Stimulated activated CD4-positive, alpha-beta T cell treated with anti-CD3 and anti-CD28 coated beads, Interleukin-1b, Interleukin-23, amount 100 ng/mL, for 1 hour (primary cell): ENCODE measurements at places on chromosomes 11 and 22.

- no peak for DNase-seq
Observed at GRCh38 chr11:91219535-91219934, 996.7 kb upstream of the CHORDC1 start.

DNA sequence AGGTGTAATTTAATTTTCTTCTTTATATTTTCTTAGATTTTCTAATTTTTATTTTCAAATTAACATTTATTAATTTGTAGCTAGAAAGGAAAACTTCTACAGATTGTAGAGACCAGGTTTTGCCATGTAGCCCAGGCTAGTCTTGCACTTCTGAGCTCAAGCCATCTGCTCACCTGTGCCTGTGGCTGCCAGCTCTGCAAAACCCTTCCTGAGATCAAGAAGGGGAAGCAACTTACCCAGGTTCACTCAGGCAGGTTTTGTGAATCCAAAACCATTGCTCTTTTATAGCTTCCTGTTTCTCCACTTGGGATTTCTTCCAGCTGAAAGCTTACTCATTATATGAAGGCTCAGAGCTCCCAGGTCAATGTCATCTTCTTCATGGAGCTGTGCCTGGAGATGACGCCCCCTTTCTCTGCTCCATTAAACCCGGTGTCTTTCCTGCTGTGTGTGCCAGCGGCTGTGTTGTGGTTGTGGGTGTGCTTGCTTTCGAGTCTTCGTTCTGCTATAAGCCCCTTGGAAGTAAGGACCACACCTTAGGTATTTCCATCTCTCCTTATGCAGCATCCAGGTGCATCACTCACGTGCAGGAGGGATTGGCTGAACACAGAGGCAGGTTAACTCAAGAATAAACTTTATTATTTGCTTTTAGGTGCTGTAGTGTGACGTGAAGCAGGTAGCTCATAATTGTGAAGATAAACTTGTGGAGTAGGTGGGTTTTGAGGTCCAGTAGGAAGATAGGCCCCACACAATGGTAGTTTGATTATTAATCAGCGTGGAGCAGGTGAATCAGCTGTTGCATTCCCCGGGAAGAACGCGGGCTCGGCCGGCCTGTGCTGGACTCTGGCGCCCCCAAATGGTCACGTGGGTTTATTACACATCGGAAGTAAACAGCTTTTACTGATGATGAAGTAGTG, 42.2 kb upstream of the INCENP start:
- DNase-seq: peak; percentile 60

GRCh38 chr11:2186669-2187279, 15.2 kb upstream of the TH start:
- DNase-seq: peak; percentile 30

GRCh38 chr11:6845383-6845782, at the start of gene OR10A5:
TSS of gene OR10A5 (plus strand) at chr11:6845683. CDS start at chr11:6845683, 0 bp downstream.
- DNase-seq: no peak

DNA sequence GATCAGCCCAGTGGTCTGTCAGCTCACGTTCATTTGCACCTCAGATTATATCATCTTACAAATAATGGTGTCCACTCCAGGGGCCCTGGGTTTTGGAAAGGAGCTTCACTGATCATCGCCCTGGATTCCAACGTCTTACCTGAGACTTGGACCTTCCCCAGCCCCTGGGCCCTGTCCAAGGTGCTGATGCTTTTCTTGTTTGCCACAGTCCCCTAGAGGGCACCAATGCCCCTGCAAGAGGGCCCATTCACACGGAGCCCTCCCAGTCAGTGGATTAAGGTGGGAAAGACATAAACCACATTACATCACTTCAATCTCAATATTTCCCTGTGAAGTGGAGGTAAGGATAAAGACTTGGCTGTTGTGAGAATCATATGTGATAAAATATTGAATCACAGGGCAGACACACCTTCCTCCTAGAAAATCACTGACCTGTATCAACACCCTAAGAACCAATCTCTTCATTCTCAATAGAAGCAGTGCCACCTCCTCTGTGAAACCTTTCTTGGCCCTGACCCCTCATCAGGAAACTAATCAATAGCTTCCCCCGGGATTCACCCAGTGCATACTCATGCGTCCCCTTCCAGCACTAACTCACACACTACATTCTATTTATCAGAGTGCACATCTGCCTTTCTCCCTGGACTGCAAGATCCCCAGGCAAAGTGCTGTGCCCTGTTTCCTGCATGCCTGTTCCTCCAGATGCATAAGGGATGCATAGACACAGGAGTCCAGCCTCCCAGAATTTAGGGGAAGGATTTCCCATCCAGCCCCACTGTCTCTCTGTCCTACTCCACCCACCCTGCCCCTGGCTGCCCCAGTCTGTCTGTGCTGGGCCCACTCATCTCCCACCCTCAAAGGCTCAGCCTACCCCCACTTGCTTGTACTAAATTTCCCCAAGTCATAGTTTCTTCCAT, 167.0 kb downstream of the BUD13 start:
- no peak for DNase-seq

- peak; percentile 92 for DNase-seq
Observed at GRCh38 chr22:37607010-37607934, 1.4 kb upstream of the GGA1 start.

DNA sequence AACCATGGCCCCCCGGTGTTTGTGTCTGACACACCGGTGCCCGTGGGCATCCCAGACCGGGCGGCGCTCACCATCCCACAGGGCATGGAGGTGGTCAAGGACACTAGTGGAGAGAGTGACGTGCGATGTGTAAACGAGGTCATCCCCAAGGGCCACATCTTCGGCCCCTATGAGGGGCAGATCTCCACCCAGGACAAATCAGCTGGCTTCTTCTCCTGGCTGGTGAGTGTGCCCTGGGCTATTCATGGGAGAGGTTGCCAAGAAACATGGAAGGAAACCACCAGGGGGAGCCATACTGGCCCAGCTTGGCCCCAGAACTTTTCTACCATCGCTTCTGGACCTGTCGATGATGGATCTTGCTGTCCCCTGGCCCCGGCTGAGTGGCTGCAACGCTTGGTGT, 36.5 kb downstream of the PRDM11 start:
- DNase-seq: no peak

- no peak for DNase-seq
Observed at GRCh38 chr11:59193587-59194130, 19.1 kb downstream of the MPEG1 start.

- no peak for DNase-seq
Observed at GRCh38 chr22:37972527-37972926, 11.8 kb downstream of the SOX10 start.

DNA sequence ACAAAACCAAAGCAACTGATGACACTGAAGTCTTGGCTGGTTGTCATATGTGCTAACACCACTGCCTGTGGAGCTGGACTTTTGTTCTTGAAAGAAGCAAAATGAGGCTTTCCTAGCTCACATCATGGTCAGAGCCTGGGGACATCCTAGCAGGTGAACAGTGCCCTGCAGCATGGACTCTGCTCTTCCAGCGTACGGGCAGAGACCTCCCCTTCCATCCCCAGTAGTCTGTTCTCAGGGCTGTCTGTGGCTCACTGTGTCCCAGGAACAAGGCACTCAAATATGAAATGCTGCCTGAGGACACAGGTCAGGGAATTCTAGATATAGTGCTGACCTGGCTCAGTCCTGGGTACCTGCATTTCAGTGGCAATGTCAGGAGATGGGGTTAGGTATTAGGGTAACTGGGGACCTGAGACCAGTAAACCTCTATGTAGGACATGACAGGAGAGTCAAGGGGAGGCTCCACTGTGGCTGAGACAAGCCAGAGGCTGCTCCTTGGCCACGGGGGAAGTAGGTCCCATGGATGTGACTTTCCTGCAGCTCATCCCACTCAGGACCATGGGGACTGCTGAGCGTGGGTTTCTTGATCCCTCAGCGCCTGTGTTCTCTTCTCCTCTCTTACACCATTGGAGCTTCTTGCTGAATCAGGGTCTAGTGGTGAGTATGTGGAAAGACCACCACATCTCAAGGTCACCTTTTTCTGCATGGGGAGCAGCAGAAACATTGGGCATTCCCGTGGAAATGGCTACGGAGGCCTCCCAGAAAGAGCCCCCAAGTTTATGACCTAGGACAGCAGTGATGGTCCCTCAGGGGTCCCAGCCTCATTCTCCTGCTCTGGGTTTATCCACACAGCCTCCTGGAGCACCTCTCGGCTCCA, 80.1 kb downstream of the ZNF280B start:
- DNase-seq: no peak

DNA sequence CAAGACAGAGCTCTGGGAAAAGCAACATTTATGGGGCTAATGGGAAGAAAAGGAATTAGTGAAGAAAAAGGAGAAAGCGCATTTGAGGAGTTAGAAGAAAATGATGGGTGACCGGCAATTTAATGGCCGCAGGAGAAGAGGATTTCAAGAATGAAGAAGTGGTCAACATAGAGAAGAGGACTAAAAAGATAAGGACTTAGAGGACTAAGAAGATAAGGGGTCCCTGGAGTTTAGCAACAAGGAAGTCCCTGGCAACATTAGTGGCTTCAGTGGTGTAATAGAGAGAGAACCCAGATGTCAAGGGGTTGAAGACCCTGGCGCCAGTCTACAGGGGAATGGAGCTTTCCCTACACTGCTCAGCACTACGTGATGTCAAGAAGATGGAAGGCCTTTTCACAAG, 32.3 kb downstream of the WEE1 start:
- DNase-seq: no peak

- DNase-seq: no peak
Observed at GRCh38 chr11:44159848-44160721, 64.6 kb downstream of the EXT2 start.

DNA sequence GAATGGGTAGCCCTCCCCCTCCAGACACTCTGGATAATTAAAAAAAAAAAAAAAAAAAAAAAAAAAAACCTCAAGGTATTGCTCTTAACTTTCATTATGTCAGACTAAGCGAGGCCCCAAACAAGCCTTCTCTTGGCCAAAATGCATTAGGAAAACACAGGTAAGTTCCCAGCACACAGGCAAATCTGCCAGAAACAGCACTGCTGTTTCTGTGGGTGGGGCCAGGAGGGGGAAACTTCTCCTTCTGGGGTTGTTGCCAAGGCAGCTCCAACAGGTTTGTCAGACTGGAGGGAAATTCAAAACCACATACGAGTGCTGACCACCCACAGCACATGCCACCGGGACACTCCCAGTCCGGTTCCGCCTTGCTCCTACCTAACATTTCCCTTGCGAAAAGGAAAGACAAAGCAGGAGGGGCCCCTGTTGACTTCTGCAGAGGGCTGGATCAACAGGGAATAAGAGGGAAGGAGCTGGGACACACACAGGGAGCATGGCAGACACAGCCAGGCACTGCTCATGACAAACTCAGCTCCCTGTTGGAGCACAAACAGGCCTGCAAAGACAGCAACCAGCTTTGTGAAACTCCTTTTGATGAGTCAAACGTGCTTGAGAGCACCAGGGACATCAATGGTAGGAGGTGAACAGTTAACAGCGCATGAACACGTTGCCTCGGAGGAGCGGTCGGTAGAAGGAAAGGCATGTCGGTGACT, 55.0 kb downstream of the MYH9 start:
- no peak for DNase-seq

DNA sequence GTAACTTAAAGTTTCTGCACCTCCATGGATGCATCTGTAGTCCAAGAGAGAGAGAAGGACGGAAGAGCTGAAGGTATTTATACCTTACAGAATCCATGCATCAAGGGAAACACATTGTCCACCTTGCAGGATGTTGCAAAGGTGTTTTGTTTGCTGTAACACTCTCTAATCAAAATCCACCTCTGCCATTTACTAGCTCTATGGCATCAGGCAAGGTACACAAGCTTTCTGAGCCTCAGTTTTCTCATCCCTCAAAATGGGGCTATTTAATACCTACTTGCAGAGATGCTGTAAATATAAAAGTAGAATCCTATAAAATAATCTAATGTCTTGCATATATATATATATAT, 21.6 kb upstream of the SPON1 start:
- DNase-seq: no peak

DNA sequence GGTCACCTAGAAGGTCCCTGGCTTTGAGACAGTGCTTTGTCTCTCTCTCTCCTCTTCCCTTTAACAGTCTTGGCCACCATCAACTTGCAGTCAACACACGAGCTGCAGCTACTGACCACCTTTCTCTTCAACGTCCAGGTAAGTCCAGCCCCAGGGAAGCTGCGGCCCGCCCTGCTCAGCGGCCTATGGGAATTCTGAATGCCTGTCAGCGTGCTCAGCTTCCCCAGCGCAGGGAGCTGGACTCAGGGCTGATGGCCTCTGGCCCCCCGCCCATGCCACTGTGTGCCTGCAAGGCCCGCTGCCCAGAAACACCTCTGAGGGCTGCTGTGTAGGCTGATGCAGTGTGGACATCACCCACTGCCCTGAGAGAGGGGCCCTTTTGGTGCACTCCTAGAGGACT, 32.5 kb downstream of the GLB1L2 start:
- DNase-seq: no peak

DNA sequence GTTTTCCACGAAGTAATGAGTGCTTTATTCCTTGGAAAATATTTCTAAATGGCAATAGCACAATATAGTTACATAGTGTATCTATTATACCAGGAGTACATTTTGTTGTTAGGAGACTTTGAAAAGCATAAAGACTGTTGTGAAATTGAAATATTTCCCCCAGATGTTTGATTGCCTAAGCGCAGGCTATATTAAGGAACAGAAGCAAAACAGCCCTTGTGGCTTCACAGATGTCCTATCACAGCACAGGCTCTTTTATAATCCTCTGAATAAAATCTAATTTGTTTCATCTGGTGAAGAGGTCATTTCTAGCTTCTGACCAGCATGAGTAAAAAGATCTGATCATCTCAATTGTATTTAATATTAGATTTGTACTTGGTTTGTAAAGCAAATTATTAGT, 48.2 kb downstream of the BSX start:
- DNase-seq: no peak

DNA sequence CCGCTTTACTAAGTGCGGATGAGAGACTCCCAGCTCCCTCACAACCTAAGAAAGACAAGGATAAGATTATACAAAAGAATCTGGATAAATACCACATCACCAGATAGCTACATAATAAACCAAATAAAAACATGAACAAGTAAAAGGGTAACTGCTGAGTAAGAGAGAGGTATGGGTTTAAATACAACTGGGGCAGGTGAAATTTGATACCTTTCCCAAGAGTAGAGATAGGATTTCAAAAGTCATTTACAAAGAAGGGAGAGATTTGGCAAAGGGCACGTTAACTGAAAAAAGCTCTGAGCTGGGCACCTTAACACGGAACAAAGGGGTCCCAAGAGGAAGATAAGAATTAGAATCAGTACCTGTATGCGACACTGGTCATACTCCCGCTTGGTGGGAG, 1.7 kb downstream of the UBXN1 start:
- no peak for DNase-seq

GRCh38 chr11:655036-655726, 18.1 kb downstream of the DRD4 start:
- DNase-seq: no peak

- no peak for DNase-seq
Observed at GRCh38 chr22:36467946-36468345, 13.5 kb downstream of the TXN2 start.
